ENCODE measurements at places on chromosomes 11 and 22. TPM values are rescaled to one million over a fixed set of nuclear protein-coding genes. Genes with fewer than 3 reads are reported as not detected.

- peaks cover 6% of the 10 kb centered on the region for H3K4me1 ChIP-seq
- H3K27me3 ChIP-seq: no peaks in the 10 kb centered on the region
- DNase-seq: no peak
- H3K36me3 ChIP-seq: no peaks in the 10 kb centered on the region
These were observed 51.9 kb upstream of the IGSF9B start for GRCh38 chr11:134008634-134009071.

GRCh38 chr22:22892096-22893052, 4.8 kb downstream of the IGLL5 start:
- H3K27ac ChIP-seq: no peak overlapping the region
- DNase-seq: no peak
- no peaks in the 10 kb centered on the region for H3K36me3 ChIP-seq
- no peaks in the 10 kb centered on the region for H3K4me1 ChIP-seq
- H3K27me3 ChIP-seq: peaks cover 95% of the 10 kb centered on the region
- H3K4me3 ChIP-seq: no peak overlapping the region

- no peaks in the 10 kb centered on the region for H3K36me3 ChIP-seq
- peak; percentile 50 for DNase-seq
- no peaks in the 10 kb centered on the region for H3K27me3 ChIP-seq
- no peak overlapping the region for H3K27ac ChIP-seq
- H3K4me1 ChIP-seq: peaks cover 9% of the 10 kb centered on the region
- H3K4me3 ChIP-seq: no peak overlapping the region
These were observed 48.1 kb upstream of the SHISAL1 start for GRCh38 chr22:44360668-44361381.

Gene MMP7
- not detected for polyA plus RNA-seq

Gene F2
- polyA plus RNA-seq: 0.31 TPM

Gene TRIM44
- 10.4 TPM for polyA plus RNA-seq
